ENCODE measurements at places on chromosomes 16 and 17. TPM values are rescaled to one million over a fixed set of nuclear protein-coding genes. Genes with fewer than 3 reads are reported as not detected.
A peak's percentile ranks its signal among the peaks of the same experiment; 100 is the strongest.

DNA sequence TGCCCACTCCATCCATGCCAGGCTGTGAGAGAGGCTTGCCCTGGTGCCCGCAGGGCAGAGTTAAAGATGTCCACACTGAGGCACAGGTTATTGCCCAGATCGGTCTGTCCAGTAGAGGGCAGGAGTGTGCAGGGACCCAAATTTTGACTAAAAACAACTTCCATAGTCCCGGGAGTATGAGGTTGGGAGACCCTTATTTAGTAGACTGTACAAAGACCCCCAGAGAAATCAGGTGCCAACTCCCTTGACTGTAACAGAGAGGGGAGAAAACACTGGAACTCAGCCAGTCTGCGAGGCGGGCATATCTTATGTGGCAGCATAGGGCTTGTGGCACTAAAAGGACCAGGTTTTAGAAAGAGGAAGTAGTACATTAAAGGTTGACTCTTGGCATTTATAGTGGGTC lies 43.4 kb downstream of the HNF1B start:
- DNase-seq = peak; percentile 53

DNA sequence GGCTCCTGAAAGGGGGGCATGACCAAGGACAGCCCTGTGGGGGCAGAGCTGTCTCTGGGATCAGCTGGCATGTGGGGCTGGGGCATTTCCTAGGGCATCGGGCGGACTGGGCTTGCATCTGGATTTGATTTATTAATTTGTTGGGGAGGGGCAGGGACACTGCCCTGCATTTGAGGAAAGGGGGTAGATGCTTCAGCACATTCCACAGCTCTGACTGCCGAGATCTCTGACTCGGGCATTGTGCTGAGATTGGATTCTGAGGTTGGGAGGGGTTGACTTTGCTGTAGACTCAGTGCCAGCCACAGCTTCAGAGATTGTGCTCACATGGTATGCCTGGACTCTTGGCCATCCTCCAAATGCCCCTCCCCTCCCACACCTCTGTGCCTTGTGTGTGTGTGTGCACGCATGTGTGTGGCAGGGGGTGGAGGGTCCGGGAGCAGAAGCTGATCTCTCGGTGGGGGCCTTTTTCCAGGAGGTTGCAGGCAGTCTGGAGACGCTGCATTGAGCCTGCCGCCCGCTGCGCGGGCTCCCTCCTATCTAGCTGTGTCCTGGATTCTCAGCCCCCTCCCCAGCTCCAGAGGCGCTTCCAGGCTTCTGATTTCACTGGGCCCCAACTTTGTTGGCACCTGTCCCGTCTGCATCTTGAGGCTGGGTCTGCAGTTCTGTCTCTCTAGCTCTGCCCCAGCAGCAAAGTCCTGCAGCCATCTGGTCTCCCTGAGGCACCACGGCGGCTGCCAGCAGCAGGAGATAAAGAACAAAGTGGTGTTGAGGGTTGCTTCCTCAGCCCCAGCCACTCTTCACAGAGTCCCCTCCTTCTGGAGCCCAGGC lies 14.9 kb downstream of the IGFBP4 start:
- no peak for DNase-seq

- no peak for DNase-seq
Measured at GRCh38 chr17:18004345-18004744, 31.7 kb downstream of the DRC3 start.

DNA sequence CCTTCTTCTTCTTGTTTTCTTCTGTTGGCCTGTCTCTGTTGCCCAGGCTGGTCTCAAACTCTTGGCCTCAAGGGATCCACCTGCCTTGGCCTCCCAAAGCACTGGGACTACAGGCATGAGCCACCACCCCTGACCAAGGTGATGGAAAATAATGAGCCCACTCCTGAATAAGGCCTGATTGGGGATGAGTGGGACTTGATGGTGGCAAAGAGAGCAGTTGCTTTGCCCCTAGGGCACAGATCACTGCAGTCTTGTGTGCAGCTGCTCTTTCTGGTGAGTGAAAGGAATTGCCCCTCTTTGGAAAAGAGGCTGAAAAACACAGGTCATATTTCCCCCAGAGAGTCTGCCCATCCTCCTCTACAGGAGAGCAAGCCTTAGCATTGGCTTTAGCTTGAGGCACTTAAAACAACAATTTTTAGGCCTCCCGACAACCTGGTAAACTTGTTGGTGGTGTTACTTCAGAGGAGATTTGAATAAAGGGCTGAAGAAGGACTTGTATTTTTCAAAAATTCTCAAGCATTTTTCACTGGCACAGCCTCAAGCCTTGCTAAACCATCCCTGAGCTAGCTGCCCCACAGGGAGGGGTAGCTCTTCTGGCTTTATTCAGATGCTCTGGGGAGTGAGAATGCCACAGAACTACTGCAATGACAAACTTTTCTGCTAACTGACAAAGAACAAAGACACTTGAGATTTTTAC lies 6.1 kb upstream of the PDP2 start:
- DNase-seq = peak; percentile 54

- DNase-seq = no peak
Measured at GRCh38 chr16:17166095-17166494, 304.7 kb downstream of the XYLT1 start.

- no peak for DNase-seq
Measured at GRCh38 chr17:5391678-5392077, 27.8 kb downstream of the NUP88 start.

- no peak for DNase-seq
Measured at GRCh38 chr17:61461586-61461966, 9.4 kb downstream of the TBX4 start.

Gene ATP2C2
- not detected for total RNA-seq

Gene SAMD14
- 0.19 TPM for total RNA-seq

Gene ABCC11
- total RNA-seq = not detected
